ENCODE measurements at places on chromosomes 5 and 9. TPM values are rescaled to one million over a fixed set of nuclear protein-coding genes. Genes with fewer than 3 reads are reported as not detected.

DNA sequence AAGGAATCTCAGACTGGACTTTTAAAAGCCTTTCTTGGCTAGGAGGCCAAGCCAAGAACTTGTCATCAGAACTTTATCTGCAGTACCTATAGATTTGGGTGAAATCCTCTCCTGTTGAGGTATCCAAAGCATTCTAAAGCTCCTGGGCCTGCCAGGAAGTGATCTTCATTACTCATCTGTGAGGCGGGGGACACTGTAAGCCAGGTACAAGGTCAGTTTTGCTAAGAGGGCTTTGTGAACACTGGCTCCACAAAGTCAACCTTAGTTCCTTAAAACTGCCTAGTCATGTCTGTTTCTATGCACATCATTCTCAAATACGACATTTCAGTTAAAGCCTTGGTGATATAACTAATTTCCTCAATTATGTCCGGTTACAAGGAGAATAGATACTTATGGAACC is 236.7 kb downstream of the PIK3R1 start:
- no peak for DNase-seq

GRCh38 chr5:59588922-59589321 is 304.6 kb downstream of the PDE4D start:
- DNase-seq, result no peak

DNA sequence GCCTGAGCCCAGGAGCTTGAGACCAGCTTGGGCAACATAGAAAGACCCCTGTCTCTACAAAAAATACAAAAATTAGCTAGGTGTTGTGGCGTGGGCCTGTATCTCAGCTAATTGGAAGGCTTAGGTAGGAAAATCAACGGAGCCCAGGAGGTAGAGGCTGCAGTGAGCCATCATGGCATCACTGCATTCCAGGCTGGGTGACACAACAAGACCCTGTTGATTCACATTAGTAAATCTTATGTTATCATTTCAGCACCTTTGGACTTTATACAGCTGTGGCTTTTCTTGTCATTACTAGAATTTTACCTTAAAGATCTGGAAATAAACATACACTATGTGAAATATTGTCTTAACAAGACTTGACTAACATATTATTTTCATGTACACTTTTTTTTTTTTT is 185.0 kb downstream of the ZNF608 start:
- no peak for DNase-seq

GRCh38 chr5:32566319-32567111 is 18.8 kb upstream of the SUB1 start:
- DNase-seq, result peak; percentile 14

DNA sequence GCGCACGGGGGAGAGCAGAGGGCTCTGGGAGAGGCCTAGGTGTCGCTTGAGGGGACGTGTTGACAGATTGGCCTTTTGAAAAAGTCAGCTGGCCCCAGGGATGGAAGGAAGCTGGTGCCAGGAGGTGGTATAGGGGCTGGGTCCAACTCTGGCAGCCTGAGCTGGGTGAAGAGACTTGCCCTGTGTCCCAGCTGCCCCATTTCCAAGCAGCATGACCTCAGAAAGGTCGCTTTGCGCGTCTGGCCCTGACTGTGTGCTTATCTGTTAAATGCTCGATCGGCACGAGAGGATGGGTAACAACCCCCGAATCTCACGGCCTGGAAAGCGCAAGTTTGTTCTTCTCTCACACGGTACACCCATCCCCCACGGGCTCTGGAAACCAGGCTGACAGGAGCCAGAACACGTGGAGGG is 31.2 kb upstream of the LAMC3 start:
- no peak for DNase-seq

DNA sequence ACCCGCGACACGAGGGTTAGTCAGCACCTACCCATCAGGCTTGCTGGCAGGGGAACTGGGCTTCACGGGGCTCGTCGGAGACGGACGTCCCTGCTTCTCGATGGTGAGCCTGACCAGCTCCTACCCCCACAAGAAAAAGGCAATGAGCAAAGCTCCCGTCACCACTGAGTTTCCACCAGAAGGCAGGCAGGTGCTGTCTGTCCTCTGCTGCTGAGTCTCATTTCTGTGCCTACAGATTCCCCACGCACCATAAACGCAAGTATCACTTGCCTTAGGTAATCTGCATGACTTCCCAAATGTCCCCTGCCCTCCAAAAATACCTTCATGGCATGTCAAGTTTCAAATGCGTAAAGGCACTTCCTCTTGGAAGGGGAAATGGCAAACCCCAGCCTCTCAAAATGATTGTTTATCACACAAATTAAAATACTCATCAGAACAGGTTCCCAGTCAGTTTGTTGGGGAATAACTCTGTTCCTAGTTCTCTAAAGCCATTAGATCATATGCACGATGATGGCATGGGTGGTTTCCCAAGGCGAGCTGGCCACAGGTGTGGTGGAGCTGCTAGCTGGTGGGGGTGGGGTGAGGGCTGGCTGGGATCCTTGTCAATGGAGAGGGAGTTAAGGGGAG is 85.0 kb downstream of the PRRT1B start:
- DNase-seq, result no peak

GRCh38 chr5:91211997-91212713 is 171.0 kb downstream of the ARRDC3 start:
- no peak for DNase-seq

- DNase-seq, result no peak
Observed at GRCh38 chr9:94655739-94656138, 16.4 kb upstream of the FBP1 start.

- DNase-seq, result peak; percentile 86
Observed at GRCh38 chr5:172403189-172403796, 51.0 kb downstream of the SH3PXD2B start.

GRCh38 chr5:10525124-10525495 is 38.8 kb upstream of the ANKRD33B start:
- no peak for DNase-seq

DNA sequence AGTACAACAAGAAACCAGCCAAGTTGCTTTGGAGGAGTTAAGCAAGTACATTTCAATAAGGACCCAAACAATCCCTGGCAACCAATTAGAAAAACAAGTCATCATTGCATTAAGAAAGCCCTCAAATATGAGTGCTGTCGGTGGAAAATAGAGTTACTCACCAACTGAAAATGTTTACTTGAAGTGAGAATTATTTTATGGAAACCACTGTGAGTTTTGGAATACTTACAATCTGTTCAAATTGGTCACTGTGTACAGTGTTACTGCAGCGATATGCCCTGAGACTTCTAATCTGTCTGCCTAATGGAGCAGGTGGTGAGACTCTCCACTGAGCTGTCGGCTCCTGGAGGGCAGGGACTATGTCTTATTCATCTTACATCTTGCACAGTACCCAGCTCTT is 1073.2 kb upstream of the DMAC1 start:
- no peak for DNase-seq

DNA sequence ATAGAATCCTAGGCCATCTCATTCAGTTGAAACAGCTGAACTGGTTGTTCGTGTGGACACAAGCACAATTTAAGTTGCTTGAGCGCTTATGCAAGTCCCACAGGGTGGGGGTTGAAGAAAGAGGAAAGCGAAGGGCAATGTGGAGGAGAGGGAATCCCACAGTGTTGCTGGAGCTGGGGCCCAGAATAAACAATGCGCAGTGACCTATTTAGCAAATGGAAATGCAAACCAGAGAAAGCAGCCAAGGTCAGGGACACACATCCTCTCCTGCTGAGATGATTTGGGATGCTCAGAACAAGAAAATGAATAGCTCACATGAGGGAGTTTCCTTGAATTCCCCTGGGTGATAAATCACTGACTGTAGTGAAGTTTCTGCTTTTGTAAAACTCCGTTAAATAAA is 838.3 kb downstream of the TLE4 start:
- peak; percentile 21 for DNase-seq

DNA sequence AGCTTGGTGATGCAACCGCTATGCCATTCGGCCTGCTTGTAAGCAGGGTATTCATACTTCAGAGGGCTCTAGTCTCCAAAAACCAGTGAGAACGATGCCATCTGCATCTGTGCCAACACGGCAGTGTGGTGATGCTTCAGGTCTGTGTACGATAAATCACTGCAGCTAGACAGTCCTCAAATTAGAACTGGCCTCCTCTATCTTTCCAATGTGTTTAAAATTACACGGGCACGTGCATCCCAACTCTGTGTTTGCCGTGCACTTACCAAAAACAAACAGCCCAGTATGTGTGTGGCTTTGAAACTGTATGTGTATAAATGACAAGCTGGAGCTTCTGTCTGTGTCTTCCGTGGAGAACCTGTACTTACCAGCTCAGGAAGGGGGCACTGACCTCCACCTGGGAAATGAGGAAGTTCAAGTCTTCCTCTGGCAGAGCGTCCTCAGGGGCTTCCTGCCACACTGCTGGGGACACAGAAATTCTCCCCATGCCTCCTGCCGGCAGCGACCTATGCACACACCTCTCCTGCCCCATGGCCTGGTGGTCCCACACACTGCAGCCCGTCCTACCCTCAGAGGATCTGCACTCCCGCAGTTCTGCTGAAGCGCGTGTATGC is 12.3 kb downstream of the MED10 start:
- no peak for DNase-seq

DNA sequence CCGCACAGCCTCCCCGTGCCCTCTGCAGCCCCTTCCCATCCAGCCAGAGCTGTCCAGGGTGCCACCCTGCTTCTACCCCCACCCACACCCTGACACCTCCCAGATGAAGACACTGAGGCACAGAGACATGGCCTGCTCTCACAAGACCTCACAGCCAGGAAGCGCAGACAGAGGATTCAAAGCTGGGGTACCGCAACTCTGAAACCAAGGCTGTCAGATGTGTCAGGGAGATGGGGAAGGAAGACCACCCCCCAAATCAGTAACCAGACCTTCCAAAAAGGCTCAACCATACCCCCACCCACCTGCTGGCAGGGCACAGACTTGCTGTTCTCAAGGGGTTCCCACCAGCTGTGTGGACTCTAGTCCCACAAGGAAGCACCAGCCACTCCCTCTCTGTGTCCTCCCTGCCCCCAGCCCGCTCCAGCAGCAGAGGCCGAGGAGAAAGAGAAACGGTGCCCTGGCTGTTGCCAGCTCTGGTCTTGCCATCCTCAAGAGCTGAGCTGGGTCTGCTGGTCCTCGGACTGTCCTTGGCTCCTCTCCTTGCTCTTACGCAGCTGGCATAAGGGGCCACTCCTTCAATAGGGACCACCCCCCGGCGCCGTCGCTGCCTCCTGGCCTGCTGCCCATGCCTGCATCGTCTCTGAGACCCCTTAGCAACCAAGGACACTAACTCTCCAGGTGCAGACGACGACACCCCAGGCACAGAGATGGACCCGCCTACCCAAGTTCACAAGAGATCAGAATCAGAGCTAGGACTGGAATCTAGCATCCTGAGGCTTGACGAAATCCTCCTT is 699 bp downstream of the AKNA start:
- peak; percentile 83 for DNase-seq

GRCh38 chr9:98808875-98809274 is 1.4 kb downstream of the GALNT12 start:
- no peak for DNase-seq

DNA sequence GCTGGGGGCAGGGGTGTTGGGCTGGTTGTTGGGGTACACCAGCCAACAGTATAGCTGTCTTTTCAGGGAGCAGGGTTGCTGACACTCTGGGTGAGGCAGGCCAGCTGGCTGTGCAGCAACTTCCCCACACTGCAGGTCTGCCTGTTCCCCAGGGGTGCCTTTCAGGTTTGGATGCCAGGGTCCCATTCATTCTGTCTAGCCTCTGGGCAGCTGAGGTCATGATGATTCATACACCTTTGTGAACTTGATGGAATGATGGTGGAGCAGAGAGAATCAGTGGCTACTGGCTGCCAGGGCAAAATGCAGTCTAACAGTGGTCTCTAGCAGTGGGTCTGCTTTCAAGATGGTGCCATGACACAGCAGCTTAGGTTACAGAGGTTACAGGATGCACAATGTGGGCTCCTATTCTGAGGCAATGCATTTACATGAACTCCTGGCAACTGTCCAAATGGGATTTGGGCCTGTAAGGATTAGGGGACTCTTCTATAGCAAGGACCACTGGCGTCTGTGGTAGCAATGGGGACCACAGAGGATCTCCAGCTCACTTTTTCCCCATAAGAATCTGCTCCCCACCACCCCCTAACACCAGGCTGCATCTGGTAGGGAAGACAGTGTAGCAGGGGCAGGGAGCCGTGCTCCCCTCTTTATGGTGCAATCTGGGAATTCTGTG is 103.7 kb downstream of the FEM1C start:
- no peak for DNase-seq

- DNase-seq, result no peak
Observed at GRCh38 chr5:39137819-39138451, 63.7 kb upstream of the RICTOR start.

- DNase-seq, result no peak
Observed at GRCh38 chr5:125054146-125054545, 307.7 kb upstream of the ZNF608 start.

DNA sequence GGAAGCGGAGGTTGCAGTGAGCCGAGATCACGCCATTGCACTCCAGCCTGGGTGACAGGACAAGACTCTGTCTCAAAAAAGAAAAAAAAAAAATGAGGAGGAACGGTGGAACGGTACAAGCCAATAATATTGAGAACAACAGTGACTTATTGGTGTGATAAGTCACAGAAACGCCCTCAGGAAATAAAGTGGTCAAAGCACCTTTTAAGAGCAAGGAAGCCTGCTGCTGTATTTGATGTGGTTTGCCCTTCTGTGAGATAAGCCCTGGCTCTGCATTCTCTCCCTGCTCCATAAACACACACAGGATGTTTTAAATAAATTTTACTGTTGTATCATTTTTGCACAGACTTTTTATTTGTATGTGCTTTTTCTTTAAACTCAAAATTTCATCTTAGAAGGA is 269.9 kb upstream of the MSX2 start:
- DNase-seq, result no peak

BHMT2 gene
- 26.6 TPM for total RNA-seq

CMYA5 gene
- total RNA-seq, result 0.21 TPM

PAEP gene
- total RNA-seq, result not detected

RBM22 gene
- 28.2 TPM for total RNA-seq

OR1J4 gene
- total RNA-seq, result not detected

TAF11L11 gene
- total RNA-seq, result not detected

SHROOM1 gene
- total RNA-seq, result 7.9 TPM

ADAMTSL1 gene
- total RNA-seq, result 29.4 TPM

PCDHB12 gene
- total RNA-seq, result 1.5 TPM

TEK gene
- 27.9 TPM for total RNA-seq

RASEF gene
- total RNA-seq, result 0.96 TPM

GLDC gene
- 0.74 TPM for total RNA-seq
